Urothelium cell line (cell line): ENCODE measurements at places on chromosomes 1 and 21.

DNA sequence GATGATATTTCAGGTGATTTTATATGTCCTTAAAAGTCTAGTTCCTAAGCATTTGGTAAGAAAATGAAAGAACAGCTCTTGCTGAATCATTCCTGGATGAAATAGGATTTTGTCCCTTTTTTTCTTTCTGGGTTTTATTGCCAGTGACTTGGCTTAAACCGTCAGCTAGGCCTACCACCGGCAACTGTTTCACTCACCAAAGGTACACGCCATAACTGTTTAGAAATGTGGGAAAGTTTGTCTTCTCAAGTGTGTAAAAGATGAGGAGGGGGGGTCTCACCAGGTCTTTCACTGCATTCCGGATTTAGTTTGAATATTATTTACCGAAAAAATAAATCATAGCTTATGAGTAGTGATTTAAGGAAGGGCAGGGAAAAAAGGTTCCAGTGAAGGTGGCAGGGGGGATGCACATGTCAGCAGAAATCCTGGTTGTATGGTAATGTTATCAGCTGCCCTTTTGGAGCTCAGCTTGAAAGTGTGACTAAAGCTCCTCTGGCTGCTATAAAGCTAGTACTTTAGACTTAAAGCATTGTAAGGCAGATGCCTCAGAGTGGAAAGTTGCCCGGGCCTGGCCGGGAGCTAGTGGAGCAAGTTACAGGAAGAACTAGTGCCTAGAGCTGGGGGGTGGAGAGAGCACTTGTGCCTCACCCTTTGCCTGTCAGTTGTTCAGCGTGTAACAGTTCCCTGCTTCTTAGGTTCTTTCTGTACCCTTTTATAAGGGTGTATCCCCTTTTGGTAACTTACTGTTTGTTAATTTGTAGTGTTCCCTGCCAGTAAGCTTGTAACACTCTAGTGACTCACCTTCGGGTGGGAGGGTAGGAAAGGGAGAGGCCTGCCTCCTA is 3.1 kb downstream of the ATP1A1 start:
- DNase-seq = peak; percentile 56

DNA sequence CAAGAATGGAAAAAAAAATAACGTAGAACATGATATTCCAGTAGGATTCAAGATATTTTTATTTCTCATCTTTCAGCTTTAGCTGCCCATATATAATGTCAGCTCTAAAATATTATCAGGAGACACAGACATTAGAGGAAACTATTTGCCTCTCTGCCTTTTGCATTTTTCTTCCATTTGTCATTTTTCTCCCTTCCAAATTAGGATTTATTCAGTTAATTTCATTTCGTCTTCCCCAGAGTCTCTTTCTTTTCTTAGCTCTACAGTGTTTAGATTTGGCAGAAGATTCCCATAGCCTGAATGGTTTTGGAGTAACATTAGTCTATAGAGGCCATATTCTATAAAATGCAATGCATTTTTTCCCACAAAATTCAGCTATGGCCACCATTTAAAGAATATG is 5.1 kb upstream of the ENAH start:
- no peak for DNase-seq

DNA sequence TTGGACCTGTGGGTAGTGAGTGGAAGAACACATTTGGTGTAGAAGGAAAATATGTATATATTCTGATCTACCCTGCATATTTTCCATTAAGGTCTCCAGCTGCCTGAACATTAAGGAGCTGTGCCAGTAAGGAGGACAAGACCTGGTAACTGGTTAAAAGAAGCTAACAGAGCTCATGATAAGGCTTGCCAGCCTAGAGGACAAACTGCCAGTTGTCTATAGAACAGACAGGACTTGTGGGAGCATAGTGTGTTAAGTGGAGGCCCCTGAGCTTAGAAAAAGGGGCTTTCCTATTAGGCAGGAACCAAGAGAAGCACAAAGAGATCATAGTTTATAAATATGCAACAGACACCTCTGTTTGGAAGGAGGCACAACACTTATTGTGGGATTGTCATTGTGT is 23.0 kb downstream of the DNM3 start:
- DNase-seq = no peak

- peak; percentile 35 for DNase-seq
These were observed 25.3 kb upstream of the RRP15 start for GRCh38 chr1:218259800-218260199.

DNA sequence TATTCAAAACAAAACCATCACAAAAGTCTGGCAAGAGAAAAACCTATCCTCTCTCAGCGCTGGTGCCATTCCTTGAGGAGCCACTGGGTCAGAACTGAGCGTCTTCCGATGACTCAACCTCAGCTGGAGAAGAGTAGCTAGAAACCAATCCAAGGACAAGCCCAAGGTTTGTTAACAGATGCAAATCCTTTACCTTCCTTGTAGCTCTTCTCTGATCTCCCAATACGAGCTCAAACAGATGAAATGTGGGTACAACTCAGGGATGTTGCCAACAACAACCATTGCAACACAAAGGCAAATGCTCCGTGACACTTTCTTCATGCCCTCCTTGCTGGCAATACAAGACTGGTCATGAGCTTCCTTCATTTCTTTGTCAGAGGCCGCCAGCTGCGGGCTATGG is 337.1 kb downstream of the SIPA1L2 start:
- DNase-seq = no peak

- no peak for DNase-seq
These were observed 8.1 kb downstream of the KRTAP10-1 start for GRCh38 chr21:44531606-44532564.

DNA sequence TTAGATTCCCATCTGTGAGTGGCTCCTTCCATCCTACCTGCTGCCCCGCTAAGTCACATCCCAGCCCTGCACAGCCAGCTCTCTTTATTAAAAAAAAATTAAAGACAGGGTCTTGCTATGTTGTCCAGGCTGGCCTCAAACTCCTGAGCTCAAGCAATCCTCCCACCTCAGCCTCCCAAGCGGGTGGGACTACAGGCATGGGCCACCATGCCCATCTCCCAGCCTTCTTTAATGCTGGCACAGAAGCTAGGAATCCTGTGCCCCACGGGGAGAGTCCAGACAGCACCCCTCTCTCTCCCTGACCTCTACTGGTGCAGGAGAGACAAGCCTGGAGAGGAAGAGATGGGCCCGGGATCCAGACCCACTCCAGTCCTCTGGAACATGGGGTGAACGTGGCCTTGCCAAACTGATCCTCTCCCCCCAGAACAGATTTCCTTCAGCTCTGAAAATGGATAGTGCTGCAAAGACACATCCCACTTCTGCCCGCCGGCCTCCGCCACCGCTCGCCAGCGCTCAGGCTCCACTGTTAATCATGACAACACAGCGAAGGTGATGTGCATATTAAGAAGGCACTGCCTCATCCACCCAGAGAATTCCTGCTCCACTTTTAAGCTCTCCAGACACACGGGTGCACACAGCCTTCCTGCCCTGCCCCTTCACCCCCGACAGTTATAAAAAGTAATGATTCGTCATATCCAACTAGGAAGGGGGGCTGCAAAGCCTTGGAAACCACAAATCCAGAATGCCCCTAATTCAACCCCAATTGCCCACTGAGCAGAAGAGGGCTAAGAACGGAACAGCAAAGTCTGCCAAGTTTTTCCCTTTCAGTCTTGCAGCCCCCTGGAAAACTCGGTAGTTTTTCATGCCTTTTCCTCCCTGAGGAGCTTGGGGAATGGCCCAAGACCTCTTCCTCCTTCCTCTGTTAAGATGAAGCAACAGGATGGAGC is 68.1 kb downstream of the MRPL37 start:
- DNase-seq = no peak

DNA sequence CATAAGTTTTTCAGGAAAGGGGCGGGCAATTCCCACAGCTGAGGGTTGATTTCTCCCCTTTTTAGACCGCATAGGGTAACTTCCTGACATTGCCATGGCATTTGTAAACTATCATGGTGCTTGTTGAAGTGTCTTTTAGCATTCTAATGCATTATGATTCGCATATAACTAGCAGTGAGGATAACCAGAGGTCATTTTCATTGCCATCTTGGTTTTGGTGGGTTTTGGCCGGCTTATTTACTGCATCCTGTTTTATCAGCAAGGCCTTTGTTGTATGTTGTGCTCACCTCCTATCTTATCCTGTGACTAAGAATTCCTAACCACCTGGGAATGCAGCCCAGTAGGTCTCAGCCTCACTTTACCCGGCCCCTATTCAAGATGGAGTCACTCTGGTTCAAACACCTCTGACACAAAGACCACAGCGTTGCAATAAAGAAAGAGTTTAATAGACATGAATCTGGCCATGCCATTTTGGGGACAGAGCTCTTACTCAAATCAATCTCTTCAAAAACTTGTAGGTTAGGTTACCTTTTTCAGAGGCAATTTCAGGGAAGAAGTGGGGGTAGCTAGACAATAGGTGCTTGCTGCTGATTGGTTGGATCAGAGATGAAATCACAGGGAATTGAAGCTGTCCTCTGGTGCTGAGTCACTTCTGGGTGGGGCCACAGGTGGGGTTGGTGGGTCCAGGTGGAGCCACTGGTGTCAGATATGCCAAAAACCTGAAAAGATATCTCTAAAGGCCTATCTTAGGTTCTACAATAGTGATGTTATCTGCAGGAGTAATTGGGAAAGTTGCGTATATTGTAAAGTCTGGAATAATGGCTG is 23.3 kb downstream of the TBX19 start:
- no peak for DNase-seq

GRCh38 chr1:44907893-44908292 is 64.8 kb upstream of the PTCH2 start:
- DNase-seq = no peak

- no peak for DNase-seq
These were observed 30.0 kb upstream of the UBE2U start for GRCh38 chr1:64173336-64173940.

GRCh38 chr1:109309347-109309746 is 2.5 kb upstream of the MYBPHL start:
- no peak for DNase-seq

- peak; percentile 20 for DNase-seq
These were observed at the start of gene RBP7 for GRCh38 chr1:9996624-9997582. Gene RBP7, plus strand, starts transcription at chr1:9997228. Its CDS starts 31 bp downstream, at chr1:9997259.
